ENCODE measurements at places on chromosomes 16 and 17.

GRCh38 chr16:81883235-81883634 lies 104.1 kb downstream of the PLCG2 start:
- no peak for DNase-seq

DNA sequence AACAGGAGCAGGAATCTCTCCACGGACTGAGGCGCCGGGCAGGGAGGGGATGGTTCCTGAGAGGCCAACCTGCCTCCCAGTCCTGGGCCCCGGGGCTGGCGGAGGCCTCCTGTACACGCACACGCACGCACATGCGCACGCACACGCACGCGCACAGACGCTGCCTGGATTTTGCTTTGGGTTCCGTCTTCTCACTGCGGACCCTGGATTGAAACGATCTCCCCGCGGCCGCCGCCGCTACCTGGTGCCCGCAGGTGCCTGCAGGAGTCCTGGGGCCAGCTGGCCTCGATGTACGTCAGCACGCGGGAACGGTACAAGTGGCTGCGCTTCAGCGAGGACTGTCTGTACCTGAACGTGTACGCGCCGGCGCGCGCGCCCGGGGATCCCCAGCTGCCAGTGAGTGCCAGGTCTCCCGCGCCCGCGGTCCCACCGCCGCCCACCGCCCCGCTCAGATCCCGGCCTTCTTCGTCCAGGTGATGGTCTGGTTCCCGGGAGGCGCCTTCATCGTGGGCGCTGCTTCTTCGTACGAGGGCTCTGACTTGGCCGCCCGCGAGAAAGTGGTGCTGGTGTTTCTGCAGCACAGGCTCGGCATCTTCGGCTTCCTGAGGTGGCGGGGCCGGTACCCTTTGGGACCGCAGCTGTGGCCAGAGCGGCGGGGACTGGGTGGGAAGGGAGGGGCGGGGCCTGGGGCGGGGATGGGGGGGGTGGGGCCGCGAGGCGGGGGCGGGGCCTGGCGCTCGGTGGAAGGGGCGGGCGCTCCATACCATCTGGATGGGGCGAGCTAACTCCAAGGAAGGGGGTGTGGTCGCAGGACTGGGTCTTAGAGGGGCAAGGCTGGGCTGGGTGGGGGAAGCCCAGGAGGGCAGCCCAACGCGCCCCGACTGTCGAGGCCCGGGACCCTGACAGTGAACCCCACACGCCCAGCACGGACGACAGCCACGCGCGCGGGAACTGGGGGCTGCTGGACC lies 12.3 kb downstream of the CES4A start:
- DNase-seq: peak; percentile 30

- no peak for DNase-seq
Measured at GRCh38 chr17:44074231-44074910, 3.8 kb downstream of the G6PC3 start.

DNA sequence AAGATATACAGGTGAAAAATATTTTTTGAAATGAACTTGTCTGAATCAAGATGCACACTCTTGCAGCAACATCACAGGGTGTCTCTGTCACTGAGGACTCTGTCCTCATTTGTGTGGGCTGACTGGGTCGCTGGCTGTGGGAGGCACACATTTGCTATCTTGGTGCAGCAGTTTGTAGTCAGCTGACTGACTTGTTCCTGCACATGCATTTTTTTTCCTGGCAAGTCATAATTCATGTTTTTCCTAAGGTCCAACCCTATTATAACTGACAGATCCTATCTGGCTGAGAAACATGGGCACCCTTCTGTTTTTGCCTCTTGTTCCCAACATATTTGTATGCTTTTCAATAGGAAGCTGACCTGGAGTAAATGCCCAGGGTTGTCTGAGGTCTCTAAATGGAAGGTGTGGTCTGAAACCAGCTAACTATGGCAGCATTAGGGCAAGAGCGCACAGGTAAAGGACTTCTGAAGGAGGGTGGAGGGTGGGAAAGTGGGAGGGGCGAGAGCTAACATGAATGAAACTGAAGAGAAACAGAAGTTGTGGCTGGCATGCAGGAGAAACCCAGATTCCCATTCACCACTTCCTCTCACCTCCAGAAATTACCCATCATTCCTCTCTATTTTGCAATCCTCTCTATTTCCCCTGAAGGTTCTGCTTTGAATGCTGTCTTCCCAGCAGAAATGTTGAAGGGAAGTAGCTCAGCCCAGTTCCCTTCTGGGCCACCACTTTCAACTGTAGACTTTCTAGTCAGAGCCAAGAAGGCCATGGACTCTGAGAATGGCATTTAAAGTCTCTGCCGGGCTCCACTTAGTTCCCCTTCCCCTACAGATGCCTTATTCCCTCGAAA lies 166.1 kb downstream of the PRKCA start:
- DNase-seq: no peak

DNA sequence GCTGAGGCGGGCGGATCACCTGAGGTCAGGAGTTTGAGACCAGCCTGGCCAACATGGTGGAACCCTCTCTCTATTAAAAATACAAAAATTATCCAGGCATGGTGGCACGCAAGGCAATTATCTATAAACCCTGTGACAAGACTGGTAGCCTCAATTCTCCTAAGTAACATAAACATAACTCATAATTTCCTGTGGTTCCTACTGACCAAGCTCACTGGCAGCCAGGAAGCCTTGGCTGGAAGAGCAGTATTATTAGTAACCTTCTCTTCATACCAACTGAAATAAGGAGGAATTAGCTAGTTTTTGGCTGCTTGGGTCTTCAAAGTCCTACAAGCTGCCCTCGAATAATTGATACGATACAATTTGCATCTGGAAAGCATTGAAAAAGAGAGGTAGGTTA lies 31.6 kb upstream of the LRRC37A3 start:
- DNase-seq: no peak

DNA sequence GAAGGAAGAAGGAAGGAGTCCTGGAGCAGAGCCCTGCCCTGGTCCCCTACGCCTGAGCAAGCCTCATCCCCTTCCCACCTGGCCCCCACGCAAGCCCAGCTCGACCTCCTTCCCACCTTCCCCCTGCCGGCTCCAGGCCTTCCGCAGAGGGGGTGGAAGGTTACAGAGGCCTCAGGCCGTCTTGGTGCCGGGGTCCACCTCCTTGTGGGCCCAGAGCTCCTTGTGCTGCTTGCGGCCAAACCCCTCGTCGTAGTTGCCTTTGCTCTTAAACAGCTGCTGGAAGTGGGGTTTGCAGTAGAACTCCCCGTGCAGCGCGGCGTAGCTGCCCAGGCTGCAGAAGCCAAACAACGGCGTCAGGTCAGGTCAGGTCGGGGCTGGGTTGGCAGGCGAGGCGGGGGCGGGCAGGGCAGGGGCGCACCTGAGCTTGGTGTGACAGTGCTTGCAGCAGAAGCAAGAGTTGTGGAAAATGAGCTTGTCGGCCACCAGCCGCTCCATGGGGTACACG lies 1.5 kb downstream of the LIMD2 start:
- DNase-seq: no peak

GRCh38 chr16:64952177-64952576 lies 169.7 kb downstream of the CDH11 start:
- DNase-seq: no peak

GRCh38 chr17:32854832-32855389 lies 22.0 kb downstream of the MYO1D start:
- DNase-seq: no peak

GRCh38 chr17:82156284-82156925 lies 56.2 kb downstream of the CCDC57 start:
- no peak for DNase-seq

- DNase-seq: no peak
Measured at GRCh38 chr16:66706506-66706880, 9.9 kb upstream of the CMTM4 start.

DNA sequence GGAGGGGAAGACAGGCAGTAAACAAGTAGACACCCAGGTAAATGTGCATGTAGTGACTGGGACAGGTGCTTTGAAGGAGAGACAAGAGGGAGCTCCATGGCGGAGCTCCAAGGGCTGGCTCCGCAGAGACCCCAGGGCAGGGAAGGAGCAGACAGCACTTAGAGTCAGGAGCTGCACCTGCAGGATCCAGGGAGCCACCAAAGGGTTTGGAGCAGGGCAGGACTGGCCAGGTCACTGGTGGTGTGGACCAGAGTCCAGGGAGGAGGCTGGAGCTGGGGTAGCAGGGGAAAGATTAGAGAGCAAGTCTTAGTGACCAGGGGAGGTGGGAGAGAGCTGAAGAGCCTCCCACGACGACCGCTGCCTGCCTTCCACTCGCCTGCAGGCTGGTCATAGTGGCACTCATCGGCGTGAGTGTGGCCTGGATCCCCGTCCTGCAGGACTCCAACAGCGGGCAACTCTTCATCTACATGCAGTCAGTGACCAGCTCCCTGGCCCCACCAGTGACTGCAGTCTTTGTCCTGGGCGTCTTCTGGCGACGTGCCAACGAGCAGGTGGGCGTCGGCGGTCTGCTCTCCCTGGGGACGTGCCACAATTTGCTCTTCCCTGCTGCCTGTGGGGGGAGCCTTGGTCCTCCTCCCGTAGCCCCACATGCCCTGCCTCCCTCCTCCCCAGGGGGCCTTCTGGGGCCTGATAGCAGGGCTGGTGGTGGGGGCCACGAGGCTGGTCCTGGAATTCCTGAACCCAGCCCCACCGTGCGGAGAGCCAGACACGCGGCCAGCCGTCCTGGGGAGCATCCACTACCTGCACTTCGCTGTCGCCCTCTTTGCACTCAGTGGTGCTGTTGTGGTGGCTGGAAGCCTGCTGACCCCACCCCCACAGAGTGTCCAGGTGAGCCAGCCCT lies 14.7 kb upstream of the FAM83G start:
- no peak for DNase-seq

DNA sequence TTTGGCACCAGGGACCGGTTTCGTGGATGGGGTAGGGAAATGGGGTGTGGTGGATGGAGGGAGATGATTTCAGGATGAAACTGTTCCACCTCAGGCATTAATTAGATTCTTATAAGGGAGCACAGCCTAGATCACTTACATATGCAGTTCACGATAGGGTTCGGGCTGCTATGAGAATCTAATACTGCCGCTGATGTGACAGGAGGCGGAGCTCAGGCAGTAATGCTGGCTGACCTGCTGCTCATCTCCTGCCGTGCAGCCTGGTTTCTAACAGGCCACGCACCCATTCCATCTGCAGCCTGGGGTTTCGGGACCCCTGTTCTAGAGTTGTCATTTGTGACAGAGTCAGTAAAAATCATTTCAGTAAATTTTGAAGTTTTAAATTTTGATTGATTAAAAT lies 99.7 kb downstream of the CHD9 start:
- no peak for DNase-seq

- DNase-seq: no peak
Measured at GRCh38 chr17:6558932-6559752, 2.8 kb upstream of the PITPNM3 start.

GRCh38 chr17:81948635-81949378 lies 1.8 kb upstream of the MYADML2 start:
- DNase-seq: no peak

- no peak for DNase-seq
Measured at GRCh38 chr17:5773816-5774360, 189.6 kb upstream of the NLRP1 start.

DNA sequence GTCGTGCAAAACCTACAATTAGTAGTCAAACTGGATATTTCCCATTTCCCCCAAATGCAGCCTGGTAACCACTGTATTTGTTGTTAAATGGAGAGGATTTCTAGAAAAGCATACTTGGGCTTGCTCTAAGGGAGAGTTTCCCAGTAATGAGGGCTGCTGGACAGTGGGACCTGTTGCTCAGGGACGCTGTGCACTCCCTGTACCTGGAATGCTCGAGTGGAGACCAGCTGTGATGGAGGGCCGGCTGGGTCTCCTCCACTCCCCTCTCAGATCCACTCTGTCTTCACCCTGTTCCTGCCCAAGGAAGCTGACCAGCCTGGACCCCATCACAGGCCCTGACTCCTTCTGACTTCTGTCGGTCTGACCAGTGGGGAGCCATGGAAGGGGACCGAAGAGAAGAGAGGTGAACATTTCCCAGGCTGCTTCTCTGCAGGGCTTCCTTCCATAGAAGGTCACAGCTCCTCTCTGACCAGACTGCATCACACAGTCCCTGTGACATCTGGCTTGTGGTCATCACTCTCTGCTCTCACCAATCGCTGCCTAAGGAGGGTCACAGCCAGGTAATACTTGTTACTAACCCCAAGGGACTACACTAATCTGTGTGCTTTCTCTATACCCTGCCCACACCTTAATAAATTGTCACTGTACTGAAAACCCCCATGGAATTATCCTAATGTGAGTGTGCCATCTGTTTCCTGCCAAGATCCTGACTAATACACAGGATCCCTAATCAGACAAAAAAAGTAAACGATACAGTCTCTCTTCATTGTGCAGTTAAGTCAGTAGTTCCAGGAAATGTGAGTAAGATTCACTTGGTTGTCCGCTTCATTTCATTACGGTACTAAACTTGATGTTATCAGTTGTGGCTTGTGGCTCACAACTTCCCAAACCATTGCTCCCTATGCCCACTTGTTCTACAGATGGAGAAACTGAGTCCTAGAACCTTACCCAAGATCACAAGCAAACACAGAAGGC lies 102.4 kb downstream of the CCT6B start:
- no peak for DNase-seq

DNA sequence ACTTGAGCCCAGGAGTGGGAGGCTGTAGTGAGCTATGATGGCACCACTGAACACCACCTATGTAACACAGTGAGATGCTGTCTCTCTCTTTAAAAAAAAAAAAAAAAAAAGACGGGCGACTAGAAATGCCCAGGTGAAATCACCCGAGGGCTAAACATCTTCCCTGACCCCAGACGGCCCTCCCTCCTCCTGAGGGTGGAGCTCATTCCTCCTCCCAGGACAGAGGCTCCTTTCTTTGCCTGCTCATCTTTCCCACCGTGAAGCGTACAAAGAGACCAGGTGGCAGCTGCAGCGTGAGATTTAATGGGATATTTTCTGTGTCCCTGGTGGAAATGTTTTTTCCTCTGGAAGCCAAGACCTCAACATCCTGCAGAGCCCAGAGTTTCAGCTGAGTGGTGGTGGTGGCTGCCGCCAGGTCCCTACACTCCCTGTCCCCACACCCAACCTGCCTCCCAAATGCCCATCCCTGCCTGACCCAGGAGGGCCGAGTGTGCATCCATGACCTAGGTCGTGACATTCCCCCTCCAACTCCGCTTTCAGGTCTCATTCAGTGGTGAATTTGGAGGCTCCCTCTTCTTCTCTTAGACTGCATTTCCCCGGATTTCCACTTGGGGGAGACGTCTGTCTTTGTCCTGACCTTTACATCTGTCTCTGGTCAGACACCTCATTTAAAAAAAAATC lies 14.4 kb upstream of the GPRC5B start:
- no peak for DNase-seq

DNA sequence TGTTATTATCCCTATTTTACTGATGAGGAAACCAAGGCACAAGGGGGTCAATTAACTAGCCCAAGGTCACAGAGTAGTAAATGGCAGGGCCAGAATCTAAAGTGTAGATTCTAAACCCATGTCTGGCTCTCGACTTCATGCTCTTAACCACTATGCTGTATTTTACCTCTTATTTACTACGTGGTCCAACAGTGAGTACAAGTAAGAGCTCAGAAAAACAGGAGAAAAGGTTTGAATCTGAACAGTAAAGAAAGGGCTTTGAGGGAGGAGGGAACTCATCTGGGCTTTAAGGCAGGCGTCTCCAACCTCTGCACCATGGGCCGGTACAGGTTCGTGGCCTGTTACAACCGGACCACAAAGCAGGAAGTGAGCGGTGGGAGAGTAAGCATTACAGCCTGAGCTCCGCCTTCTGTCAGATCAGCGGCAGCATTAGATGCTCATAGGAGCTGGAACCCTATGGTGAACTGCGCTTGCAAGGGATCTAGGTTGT lies 62.9 kb downstream of the SMURF2 start:
- DNase-seq: peak; percentile 37
